HT-29 (cell line): ENCODE measurements at places on chromosomes 7 and 10.

GRCh38 chr10:76405922-76406321, 974.5 kb downstream of the LRMDA start:
- DNase-seq: no peak

DNA sequence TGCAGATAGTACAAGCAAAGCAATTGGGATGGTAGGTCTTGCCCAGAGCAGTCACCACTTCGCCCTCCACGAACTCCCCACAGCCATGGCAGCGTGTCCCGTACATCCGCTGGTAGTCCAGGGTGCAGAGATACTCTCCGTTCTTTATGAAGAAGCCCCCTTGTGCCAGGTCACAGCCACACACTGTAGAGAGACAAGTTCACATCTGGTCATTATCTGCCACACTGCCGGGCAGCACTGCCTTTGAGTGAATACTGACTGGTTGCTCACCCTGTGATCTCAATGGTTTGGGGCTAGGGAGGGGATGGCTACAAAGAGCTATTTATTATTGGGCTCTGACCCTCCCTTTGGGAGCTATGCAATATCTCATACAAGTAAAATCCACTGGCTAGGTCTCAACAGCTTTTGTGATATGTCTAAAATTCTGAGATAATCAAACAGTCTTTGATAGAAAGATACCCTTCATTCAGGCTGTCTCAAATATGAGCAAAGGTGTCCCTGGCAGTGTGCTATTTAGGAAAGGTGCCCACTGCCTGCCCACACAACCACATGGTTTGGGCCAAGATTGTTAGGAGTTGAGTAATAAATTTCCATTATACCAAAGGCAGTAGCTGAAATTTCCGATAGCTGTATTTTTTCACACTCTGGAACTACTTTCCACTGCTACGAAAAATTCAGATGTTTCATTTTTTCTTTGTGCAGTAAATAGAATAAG, 82.5 kb downstream of the ABLIM1 start:
- no peak for DNase-seq

- no peak for DNase-seq
These were observed 126.2 kb downstream of the PRPF18 start for GRCh38 chr10:13712837-13713581.

DNA sequence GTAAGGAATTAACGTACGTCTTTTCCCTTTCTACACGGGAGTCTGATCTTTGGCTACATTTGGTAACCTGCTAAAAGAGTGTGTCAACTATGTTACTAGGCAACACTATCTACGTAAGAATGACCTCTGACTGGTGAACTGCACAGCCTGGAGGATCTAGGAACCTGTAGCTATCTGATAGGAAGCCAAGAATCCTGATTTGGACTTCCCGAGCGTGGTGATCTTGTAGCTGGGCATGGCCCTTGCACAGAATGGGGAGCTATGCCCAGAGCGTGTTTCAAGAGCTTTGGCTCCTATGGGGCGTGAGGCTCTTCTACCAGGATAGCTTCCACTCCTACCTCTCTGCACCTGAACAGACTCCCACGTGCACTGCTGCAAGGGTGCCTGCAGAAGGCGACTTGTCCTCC, 157.5 kb downstream of the TAX1BP1 start:
- DNase-seq: no peak

DNA sequence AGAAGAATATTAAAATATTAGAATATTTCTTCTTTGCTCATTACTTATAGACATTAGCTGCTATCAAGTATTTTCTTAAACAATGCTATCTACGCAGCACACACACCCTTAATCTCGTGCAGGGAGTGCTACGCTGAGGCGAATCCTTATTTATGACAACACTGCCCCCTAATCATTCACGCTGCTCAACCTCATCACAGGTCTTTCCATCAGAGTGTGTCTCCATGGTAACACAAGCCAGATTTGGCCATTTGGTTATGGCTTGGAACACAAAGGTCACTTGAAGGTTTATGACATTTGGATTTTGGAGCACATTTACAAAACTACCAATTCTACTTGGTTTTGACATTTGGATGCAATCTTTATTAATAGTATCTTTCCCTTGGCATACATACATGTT, 45.4 kb upstream of the MYO3A start:
- no peak for DNase-seq

- peak; percentile 39 for DNase-seq
These were observed 41.1 kb upstream of the CABCOCO1 start for GRCh38 chr10:61621605-61622051.

GRCh38 chr7:3250725-3251124, 50.3 kb upstream of the SDK1 start:
- no peak for DNase-seq

DNA sequence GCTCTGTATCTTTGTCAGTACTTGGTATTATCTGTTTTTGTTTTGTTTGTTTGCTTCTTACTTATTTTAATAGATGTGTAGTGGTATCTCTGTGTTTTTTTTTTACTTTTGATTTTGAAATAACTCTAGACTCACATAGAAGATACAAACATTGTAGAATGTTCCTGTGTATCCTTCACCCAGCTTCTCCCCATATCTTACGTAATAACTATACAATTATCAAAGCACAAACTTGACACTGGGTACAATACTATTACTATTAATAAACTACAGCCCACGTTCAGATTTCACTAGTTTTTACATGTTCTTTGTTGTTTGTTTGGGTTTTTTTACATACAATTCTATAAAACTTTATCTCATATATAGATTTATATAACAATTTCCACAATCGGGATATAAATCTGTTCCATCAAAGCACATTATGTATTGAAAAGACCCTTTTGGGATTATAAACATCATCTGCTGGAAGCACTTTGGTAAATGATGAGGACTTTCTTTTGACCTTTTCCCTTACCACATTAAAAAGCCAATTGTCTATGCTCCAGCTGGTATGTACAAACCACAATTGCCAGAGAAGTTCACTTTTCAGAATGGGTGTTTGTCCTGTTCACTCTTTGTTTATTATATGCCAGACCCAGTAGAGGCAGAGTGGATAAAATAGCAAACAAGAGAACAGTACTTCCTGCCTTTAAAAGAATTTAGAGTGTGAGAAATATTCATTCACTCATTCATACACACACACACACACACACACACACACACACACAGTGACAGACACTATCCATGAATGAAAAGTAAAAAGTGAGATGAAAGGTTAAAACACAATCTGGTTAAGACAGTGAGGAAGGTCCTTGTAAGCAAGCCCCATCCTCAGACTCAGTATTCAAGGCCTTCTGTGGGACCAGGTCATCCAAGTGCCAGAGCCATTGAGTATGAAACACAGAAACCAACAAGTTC, 113.0 kb downstream of the SGMS1 start:
- no peak for DNase-seq

- DNase-seq: no peak
These were observed 90.0 kb downstream of the CCDC71L start for GRCh38 chr7:106570948-106571418.

DNA sequence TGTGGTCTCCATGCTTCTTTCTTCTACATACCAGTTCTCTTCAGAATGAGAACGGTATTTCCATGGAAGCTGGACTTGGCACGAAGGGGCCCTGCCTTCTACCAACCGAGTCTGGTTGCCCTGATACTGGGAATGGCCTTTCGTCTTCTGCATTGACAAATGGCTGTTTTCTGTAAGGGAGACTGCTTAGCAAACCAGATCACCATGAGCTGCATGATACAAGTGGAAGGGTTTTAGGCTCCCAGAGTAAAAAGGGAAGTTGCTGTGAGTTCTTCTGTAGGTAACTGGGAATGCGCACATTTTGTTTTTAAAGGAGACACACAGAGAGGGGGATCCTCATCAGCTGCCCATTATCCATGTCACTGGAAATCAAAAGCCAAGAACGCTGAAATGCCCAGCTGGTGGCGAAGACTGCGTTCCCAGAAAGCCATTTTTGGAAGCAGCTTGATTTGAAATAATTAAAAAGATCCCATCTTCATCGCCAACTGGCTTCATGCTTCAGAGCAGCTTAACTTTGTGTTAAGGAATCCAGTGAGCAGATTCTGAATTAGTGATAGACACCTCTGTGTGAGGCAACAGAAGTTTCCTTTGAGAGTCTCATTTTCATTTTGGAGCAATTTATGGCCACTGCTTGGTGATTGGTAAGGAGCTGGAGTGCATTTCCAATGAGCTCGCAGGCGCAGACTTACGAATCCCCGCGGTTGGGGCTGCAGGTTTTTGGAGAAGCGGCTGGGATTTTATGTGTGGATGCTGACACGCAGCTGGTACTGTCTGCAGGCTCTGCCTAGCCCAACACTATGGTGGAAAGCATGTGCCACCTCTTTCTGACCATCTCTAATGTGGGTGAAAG, 672.7 kb upstream of the FOXK1 start:
- no peak for DNase-seq

GRCh38 chr7:42210333-42210732, 26.7 kb downstream of the GLI3 start:
- no peak for DNase-seq

DNA sequence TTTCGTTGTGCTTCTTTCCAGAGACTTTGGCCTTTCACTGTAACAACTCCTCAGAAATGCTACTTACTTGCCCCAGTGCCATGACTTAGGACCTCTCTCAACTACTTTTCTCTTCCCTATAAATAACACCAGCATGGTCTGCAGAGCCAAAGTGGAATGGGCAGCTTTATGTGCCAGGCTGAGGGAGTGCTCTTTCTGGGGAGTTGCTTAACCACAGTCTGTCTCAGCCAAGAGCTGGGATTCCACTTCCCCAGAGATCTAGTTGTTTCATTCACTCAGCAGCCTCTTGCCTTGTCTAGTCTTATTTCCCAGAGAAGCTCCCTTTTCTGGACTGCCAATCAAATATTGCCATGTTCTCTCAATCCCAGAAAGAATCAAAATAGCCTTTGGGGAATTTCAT, 912.2 kb downstream of the GRID1 start:
- no peak for DNase-seq

DNA sequence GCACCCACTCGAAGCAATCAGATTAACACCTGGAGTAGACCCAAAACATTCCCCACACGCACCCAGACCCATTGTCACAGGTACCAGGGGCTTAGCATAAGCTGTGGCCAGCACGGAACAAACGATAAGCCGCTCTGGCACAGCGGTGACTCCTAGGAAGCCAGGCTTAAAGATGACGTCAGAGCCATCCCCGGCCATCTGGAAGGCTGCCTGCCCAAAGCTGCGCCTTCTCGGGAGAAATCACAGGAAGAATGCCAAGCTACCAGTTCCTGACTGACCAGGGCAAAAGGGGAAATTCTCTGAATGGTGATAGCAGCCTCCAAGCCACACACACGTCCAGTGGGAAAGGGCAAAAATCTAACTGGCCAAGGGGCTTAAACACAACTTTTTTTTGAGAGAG, 13.0 kb upstream of the WIPI2 start:
- peak; percentile 47 for DNase-seq

DNA sequence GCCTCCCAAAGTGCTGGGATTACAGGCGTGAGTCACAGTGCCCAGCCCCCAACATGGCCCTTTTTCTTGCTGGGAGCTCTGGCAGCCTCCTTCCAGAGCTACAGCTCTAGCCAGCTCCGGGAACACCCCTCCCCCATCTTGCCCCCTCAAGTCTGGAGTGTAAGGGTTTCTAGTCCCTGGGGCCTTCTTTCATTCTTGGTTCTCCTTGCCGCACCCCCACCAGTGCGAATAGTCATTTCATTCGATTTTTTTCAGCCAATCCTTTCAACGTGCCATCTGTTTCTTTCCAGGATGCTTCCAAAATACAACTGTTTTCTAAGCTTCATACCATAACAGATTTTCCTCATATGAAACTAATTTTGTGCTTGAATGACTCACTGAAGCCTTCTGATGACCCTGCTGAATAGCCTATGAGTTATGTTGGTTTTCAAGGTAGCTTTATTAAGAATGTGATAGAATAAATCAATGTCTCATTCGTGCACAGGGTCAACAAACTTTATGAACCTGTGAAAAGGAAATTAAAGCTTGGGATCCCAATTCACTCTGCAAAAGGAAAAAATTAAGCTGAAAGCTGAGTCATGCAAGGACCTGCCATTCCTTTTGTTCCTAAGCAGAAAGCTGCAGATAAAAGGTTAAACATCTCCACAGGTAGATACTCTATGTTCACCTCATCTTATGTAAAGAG, 38.6 kb downstream of the CDC14C start:
- no peak for DNase-seq

DNA sequence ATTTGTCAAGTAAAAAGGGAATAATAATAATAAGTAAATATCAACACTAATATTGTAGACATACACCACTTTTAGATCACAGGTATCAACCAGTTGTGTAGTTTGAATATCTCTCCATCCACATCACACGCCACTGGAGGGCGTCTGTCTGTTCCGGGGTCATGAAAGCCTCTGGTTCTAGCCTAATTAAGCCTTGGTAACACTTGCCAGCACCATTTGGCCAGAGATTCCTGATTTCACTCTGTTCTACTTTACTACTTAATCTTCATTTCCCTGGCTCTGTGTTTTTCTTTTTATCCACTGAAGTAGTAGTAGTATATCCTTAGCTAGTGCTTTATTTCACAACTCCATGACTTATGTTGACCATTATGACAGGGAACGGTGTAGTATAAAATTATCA, 285.6 kb upstream of the POM121L12 start:
- DNase-seq: peak; percentile 54

DNA sequence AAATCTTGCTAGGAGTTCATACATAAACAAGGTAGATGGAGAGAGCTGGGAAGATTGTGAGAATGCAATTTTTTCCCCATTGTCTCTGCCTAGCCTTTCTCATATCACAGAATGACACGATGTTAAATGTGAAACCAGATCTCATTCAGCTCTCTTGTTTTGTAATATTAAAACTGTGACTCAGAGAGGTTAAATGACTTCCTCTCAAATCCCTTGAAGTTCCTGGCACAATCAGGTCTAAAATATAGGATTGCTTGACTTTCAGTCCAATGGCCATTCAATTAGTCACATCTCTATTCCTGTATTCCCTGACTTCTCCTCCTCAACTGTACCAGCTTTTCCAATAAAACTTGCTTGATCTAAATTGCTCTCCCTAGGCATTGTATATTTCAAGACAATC, 3.1 kb downstream of the ANKRD22 start:
- peak; percentile 62 for DNase-seq

- peak; percentile 58 for DNase-seq
These were observed 6.0 kb downstream of the IL15RA start for GRCh38 chr10:5971315-5971832.

- no peak for DNase-seq
These were observed 303.5 kb downstream of the PTPRN2 start for GRCh38 chr7:158284121-158284520.

DNA sequence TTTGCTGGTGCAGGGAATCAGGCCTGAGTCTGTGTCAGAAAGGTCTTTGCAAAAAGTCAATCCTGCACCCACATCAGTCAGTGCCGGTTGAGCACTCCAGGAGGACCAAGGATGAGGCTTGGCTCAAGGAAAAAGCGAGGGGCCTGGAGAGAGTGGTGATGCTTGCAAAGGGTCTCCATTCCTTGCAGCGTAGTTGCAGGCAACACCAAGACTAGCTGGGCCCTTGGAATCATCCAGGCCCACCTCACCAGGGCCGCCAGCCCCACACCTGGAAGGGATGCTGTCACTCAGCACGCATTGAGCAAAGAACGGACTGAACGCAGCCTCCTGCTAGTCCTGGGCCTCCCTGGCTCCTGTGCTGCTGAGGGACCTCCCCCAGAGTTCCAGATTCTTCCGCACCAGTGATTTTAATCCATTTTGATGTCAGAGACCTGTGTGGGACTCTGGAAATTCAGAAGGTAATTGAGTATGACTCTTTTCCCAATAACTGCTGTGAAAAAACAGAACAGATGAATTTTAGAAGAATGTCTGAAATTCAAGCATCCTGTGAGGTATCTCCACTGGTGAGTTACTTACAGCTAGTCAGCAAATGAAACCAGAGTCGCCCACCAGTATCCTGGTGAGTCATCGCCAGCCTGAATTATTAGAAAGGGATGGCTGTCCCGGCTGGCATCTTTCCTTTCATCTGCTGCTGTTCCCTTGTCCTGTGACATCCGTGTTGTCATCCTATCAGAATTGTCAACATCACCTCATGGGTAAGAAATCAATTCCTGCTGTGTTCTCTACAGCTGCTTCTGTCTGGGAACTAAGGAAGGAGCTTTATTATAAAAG, 150.8 kb upstream of the NPS start:
- no peak for DNase-seq
